ENCODE measurements at places on chromosomes 6 and 20. TPM values are rescaled to one million over a fixed set of nuclear protein-coding genes. Genes with fewer than 3 reads are reported as not detected.

GRCh38 chr6:108895571-108895970 lies 47.3 kb downstream of the ARMC2 start:
- DNase-seq: no peak

- peak; percentile 84 for DNase-seq
Observed at GRCh38 chr6:125747589-125748405, 1.6 kb upstream of the HEY2 start.

DNA sequence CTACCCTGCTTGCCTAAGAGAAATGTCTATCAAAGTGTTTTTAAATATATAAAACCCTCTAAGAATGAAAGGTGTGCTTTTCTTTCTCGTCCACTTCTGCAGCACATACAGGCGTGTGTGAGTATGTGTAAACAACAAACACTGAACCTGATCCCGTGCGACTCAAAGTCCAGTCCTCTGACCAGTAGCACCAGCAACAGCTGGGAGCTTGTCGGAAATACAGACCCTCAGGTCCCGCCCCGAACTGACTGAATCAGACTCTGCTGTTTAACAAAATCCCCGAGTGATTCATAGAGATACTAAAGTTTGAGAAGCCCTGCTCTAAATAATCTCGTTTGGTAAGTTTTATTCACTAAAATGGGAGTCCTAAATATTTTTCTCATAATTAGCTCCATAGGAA lies 208.0 kb upstream of the KCNQ5 start:
- no peak for DNase-seq

DNA sequence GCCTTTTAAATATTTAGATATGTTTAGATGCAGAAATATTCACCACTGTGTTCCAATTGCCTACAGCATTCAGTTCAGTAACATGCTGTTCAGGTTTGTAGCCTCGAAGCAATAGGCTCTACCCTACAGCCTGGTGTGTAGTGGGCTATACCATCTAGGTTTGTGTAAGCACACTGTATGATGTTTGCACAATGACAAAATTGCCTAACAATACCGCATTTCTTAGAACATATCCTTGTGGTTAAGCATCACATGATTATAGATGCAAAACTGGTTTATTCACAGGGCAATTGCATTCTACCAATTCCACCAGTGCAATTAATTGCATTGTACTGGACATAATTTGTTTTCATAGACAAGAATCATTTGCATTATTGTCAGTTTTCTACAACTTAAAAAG lies 7.9 kb upstream of the SLC22A16 start:
- no peak for DNase-seq

STMND1 gene
- not detected for total RNA-seq

LY6G6C gene
- total RNA-seq: not detected
